ENCODE measurements at places on chromosomes 13 and 19.

GRCh38 chr13:29452773-29453616, 142.5 kb downstream of the SLC7A1 start:
- no peak for DNase-seq

DNA sequence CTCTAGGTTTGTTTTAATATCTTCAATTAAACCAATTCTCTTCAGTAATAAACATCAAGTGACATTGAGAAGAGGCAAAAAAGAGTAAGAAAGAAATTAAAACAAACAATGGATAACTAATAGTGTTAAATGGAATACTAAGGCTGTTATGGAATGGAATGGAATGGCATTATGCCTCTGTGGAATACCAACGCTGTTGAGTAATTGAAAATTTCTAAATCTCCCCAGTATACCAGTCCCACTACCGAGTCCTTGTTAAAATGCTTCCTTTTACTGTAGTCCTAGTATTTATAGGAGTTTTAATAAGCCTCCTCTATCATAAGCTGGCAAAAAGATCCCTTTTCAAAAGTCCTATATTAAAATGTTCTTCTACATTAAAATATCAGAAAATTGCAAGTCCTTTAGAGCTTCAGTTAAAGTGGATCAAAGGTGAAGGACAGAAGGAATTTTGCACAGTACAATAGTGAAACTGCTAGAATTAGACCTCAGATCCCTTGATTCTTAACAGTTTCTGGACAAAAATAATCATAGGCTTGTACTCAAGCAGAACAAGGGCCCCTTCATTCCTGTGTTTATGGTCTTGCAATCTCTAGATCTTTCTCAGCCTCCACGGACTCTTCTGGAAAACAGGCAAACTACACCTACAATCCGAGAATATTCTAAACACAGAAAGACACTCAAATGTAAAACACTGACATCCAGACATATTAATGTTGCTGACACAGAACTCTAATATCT, 128.2 kb downstream of the PCDH9 start:
- DNase-seq = no peak

DNA sequence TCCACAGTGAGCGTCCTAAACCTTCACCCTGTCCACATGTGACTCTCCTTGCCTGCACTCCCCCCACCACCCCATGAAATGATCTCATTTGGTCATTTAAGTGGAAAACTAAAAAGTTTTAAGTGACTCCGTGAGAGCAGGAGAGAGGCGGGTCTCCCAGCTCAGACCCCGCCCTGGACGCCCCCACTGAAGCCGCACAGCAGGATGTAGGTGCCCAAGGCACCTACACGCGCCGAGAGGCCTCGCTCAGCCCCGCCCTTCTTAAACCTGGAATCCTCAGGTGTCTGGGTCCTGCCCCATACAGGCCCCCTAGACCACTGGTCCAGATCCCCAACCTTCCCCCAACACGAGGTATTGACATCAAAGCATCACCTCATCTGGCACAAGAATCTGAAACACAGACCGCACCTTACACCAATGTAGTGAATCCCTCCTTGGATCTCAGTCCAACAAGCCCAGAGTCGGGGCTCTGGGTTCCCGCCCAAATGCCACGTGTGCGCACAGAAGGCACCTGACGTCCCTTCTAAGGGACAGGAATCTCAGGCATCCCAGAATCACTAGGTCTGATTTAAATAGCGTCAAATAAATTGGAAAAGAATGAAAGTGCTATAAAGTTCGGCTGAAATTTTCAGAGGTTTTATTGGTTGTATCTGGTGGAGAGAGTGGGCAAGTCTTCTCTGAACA, 3.5 kb downstream of the IGFL1 start:
- DNase-seq = no peak

DNA sequence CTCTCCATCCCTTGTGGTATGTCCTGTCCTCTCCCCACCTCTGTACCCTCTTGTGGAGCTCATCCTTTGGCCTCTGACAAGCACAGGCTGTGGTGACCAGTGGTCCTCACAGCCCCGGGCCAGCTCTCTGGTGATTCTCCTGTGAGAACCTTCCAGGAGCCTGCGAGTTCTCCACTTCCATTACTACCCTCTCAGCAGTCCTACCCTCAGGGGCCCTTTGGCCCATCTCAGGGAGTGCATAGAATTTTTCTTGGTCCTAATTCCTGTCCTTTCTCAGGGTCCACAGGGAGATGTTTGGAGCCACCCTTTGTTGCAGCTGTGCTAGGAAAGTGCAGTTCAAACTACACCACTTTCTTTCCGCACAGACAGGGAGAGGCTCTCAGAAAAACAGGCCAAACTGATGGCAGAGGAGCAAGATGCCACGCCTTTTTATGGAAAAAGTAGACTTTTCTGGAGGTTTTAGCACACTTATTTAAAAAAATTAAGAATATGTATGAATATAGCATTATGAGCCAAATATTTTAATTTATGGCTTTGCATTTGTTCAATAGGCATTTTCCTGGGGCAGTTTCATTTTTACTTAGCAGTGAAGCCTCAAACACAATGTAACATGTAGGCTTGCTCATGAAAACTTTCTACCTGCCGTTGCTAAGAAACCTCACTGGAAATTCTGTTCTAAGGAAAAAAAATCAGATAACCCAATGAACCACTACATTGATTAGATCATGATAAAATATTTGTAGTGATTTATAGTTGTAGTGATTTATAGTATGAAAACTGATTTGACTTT, 92.0 kb downstream of the GPR12 start:
- no peak for DNase-seq

- no peak for DNase-seq
These were observed 114.3 kb downstream of the SIPA1L3 start for GRCh38 chr19:38021352-38021751.
